ENCODE measurements at places on chromosomes 13 and 19.

DNA sequence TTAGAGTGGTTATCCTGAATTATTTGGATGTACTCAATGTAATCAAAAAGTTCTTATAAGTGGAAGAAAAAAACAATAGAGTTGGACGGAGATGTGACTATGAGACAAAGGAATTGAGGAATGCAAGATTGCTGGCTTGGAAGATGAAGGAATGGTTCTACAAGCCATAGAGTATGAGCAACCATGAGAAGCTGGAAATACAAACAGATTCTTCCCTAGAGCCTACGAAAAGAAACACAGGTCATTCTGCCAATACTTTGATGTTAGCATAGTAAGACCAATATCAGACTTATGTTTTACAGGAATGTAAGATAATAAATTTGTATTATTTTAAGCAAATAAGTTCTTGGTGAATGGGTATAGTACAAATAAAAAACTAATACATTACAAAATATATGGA, 249.2 kb downstream of the DIAPH3 start:
- DNase-seq, result no peak

GRCh38 chr13:30802953-30803478, 67.7 kb downstream of the ALOX5AP start:
- DNase-seq, result peak; percentile 83

- DNase-seq, result no peak
These were observed 21.2 kb downstream of the TMPRSS9 start for GRCh38 chr19:2381148-2381820.

DNA sequence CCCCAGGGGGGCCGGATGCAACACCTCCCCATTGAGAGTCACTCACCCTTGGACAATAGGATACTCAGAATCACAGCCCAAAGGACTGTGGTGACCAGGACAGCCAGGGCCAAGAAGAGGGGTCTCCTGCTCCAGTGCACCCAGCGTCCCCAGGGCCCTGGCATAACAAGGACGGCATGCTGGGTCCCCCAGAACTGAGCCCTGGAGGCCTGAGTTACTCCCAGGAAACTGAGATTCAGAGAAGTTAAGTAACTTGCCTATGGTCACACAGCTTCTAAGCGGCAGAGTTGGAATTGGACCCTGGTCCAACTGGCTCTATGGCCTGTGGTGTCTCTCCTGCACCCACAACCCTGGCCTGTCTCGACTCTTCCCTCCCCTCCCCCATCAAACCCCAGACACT, 295 bp downstream of the CLEC4G start:
- no peak for DNase-seq

DNA sequence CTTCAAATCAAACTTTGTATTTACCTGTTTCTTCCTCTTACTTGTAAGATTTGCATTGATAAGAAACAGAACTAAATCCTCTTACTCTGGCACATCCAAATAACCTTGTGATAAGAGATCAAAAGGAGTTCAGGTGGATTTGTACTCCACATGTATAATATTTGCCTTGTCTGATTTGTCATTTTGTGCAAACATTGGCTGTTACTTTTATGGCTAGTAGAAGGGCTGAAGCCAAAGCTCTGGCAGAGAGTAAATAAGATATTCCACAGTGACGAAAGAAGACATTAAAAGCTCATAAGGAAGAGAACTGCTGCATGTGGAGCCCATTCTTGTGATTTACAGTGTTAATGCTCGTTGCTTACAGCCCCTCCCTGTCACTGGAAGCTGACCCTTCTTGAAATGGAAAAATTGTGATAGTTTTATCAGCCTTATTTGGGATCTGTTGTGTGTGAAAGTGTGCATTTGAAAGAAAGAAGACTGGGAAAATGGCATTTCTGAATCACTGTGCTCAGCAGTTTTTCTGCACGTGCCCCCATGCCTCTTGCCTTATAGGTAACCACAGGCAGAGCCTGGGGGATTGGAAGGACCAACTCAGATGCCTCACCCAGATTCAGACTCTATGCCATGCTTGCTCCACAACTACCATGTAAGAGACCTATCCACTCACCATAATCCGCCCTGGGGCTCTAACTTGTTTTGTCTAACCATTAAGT, 68.2 kb downstream of the OXGR1 start:
- DNase-seq, result no peak

DNA sequence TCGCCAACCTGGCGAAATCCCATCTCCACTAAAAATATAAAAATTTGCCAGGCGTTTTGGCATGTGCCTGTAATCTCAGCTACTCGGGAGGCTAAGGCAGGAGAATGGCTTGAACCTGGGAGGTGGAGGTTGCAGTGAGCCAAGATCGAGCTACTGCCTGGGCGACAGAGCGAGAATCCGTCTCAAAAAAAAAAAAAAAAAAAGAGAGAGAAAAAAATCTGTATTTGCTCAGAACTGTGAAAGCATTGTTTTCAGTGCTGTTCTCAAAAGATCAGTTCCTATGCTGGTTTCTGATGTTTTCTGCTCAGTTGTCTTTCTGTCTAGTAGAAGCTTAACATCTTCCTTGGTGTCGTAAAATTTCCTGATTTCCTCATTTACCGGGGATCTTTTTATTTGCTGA, 2.5 kb downstream of the SF3A2 start:
- no peak for DNase-seq

Measured in CD8-positive, alpha-beta memory T cell (primary cell).